Activated T-helper 1 cell treated with anti-CD3 and anti-CD28 coated beads, Interleukin-2, amount 50 U/mL, for 16 hours (primary cell): ENCODE measurements at places on chromosomes 16 and 17.

DNA sequence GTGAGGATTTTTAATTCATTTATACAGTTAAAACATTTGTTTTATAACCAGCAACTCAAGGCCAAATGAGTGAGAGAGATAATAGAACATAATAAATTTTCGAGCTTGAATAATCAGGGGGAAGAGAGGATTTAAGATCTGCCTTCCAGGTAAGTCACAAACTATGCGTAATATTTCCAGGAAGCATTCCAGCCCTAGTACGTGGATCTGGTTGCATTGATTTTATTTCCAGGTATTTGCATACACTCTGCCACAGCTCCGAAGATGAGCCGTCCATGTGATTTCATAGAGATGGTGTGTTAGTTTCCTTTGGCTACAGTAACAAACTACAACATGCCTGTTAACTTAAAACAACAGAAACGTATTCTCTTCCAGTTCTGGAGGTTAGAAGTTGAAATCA is 3.5 kb downstream of the DYNLRB2 start:
- no peak for DNase-seq

DNA sequence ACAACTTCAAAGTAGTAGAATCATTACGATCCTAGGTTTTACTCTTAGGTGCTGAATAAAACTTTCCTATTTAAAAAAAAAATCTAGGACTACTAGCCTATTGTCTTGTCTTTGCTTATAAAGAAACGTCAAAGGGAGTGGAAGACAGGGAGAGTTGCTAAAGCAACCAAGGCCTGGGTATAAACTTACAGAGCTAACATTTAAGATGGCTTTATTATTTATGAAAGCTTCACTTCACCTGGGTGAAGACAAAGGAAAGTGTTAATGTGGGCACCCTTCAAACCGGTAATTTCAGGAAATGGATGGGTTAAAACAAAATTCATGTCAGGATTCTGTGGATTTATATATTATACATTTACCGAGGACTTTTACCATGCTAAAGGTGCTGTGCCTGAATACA is 2.5 kb downstream of the DUSP14 start:
- no peak for DNase-seq

- DNase-seq = no peak
Measured at GRCh38 chr16:14063618-14064581, 7.2 kb upstream of the MRTFB start.

DNA sequence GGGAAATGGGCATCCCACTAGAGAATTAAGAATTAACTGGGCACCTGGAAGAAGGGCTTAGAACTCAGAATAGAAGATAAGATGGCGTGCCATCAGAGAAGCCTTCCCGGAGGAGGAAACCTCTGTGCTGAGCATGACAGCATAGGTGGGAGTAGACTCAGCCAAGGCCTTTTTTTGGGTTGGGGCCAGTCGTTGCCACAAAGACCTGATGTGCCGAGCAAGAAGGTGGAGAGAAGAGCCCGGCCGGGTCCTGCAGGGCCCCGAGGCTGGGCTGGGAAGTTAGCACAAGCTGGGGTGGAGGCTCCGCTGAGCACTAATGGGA is 1.1 kb upstream of the RAB11FIP4 start:
- no peak for DNase-seq

GRCh38 chr17:47684535-47685193 is 9.3 kb upstream of the TBKBP1 start:
- DNase-seq = no peak

DNA sequence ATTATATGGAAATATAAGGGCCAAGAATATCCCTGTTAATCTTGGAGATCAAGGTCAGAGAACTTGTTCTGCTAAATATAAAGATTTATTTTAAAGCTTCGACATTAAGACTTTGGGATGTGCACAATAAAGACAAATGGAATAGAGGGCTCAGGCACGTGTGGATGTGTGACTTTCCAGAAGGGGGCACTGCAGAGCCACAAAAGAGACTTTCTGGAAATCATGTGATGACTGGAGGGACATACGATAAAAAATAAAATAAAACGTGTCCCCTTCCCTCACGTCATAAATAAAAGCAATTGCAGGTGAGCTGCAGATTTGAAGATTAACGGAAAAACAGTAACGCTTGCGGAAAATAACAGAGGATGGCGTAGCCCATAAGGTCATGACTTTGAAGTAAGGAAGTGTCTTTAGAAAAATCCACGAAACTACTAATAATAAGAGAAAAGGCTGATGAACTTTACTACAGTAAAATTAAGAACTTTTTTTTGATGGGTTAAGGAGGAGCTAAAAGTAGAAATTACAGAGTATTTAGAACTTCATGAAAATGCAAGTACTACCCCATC is 9.4 kb upstream of the ENGASE start:
- peak; percentile 36 for DNase-seq

GRCh38 chr17:30222251-30222650 is 13.2 kb downstream of the SLC6A4 start:
- DNase-seq = no peak

- DNase-seq = peak; percentile 63
Measured at GRCh38 chr16:90022209-90023077, 3.2 kb upstream of the DBNDD1 start.

DNA sequence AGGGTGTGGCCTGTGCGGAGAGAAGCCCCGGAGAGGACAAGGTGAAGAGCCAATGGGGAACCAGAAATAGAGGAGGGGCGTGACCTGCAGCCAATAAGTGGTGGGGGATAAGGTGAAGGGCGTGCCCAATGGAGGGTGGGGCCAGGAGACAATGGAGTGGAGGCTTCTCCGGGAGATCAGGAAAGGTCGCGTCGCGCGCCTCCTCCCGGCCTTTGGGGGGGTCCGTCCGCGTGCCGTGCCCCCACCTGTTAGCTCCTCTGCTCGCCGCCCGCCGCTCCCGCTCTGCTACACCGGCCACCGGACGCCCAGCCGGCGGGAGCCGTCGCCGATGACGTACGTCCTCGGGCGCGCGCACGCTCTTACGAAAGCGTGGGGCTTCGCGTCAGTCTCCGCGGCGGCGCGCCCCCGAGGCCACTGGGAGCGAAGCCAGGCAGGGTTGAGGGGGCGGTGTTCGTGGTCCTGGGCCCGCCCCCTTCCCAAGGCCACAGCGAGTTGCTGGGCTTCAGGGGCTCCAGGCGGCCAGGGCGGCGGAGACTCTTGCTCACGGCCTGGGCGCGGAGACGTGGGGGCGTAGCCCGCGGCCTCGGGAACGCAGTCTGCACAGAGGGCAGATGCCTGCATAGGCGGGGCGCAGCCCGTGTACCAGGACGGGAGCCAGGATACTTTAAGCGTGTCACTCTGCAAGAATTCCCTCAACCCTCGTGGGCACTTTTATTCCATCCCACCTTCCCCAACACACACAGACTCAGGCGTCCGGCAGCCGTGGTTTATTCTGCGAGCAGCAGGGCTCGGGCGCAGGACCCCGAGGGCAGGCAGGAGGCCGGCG is at the start of gene MATCAP1:
MATCAP1 (minus strand) TSS at position 337 of the 826 bp plus-strand sequence. CDS start 3,353 bp downstream, outside the sequence.
- DNase-seq = peak; percentile 86

DNA sequence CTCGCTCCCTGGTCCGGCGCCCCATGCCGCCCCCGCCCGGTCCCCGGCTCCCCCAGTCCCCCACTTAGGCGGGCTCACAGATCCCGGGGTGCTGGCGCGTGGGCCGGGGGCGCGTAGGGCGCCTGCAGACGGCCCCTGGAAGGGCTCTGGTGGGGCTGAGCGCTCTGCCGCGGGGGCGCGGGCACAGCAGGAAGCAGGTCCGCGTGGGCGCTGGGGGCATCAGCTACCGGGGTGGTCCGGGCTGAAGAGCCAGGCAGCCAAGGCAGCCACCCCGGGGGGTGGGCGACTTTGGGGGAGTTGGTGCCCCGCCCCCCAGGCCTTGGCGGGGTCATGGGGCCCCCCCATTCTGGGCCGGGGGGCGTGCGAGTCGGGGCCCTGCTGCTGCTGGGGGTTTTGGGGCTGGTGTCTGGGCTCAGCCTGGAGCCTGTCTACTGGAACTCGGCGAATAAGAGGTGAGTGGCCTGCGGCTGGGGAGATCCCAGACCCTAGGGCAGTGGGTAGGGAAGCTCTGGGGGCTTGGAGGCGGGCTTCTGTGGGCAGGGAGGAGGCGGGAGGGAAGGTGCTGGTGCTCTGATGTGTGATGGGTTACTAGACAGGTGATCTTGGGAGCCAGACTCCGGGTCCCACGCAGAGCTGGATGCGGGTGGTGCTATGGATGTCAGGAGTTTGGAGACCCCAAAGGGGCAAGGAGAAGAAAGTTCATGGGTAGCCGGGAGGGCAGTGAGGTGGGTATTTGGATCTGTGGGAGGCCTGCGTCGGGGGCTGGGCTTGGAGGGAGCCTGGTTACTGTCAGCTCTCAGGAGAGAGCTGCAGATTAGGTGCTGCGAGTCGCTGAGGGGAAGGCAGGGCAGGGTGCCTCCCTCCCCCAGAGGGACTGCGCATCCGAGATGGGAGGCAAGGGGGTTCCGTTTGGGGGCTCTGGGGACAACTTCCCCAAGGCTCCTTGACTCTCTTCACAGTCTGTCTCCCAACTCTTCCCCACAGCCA is 560 bp downstream of the EFNB3 start:
- no peak for DNase-seq

GRCh38 chr17:42547001-42547461 is 5.7 kb upstream of the HSD17B1 start:
- DNase-seq = no peak

DNA sequence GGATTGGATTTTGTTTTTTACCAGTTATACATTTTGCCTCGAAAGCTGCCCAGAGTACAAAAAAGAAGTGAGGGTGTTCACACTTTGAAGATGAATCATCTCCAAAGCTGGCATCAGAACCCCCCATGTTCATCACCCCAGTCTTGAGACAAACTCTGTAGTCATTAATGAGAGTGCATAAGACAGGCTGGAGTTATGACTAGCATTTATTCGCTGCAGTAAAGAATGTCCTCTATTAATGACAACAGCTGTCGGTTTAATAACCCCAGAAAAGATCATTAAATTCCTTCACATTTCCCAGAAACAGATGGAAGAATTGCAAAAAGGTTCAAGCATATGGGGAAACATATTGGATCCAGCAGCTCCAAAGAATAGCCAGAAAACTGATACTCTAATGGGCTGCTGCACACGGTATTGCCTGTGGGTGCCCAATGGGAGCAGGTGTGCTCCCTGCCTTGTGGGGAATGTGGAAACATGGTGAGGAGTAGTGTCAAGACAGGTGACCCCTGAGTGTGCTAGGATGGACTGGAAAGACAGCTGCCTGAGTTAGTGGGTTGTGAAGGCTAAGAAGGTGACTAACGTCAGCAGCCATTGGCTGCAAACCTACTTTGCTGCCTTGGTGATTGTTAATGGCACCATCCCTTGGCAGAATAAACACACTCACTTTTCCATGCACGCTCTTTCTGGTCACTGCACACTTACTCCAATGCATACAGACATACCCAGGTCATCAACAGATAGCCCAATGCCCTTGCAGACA is 81.9 kb downstream of the AIPL1 start:
- no peak for DNase-seq

- no peak for DNase-seq
Measured at GRCh38 chr16:11774065-11774626, 22.9 kb downstream of the ZC3H7A start.

DNA sequence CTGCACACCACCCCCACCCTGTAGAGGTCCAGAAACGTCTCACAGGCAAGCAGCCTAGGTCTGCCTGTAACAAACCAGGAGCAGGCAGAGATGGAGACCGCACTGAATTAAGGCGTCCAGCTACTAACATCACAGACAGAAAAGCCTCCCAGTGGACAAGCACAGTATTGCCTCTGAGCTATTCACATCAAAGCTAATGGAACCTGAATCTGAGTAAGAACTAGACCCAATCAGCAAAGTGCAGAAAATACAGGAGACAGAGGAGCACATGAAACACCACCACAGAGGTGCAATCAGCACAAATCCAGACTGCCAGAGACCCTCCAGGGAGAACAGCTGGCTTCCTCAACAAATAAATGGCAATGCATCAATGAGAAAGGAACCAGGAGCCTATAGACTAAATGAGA is 22.2 kb upstream of the PEMT start:
- no peak for DNase-seq

GRCh38 chr16:80318107-80318506 is 222.7 kb upstream of the DYNLRB2 start:
- DNase-seq = no peak

DNA sequence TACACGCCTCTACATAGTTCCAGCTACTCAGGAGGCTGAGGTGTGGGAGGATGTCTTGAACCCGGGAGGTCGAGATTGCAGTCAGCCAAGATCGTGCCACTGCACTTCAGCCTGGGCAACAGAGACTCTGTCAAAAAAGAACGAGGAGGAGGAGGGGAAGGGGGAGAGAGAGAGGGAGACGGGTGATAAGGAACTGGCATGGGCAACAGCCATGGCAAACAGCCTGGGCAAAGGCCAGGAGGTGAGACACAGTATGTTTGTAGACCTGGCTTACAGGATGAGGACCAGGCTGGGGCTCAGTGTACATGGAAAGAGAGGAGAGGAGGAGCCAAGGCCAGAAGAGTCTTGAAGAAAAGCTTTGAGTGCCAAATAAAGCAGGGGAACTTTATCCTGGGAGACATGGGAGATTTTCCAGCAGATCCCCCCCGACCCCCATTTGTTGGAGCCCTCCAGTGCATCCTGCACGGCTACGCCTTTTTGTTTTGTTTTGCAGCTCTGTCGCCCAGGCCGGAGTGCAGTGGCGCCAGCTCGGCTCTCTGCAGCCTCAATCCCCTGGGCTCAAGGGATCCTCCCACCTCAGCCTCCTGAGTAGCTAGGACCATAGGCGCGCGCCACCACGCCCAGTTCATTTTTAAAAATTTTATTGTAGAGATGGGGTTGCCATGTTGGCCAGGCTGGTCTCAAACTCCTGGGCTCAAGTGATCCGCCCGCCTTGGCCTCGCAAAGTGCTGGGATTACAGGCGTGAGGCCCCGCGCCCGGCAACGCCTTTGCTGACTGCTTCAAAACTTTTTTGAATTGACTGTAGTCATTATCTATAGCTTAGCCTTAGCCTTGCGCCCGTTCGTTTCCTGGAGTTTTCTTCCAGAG is 1.3 kb upstream of the ALKBH5 start:
- DNase-seq = peak; percentile 8

GRCh38 chr17:54901230-54901822 is 674 bp downstream of the TOM1L1 start:
- no peak for DNase-seq

- no peak for DNase-seq
Measured at GRCh38 chr16:75326333-75326732, 74.9 kb upstream of the BCAR1 start.

DNA sequence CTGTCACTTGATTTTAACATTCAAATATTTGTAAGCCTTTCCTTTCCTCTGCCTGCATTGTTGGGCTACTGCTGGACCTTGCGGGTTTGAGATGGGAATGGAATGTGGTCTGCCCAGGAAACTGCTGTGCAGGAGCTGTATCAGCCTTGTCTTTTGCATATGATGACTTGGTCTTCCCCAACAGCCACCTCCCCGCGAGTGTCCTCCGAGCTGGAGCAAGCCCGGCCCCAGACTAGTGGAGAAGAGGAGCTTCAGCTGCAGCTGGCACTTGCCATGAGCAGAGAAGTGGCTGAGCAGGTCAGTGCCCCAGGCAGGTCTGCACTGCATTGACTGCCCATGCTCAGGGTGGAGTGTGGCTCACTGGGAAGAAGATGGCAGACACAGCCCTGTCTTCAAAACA is 52.8 kb downstream of the B9D1 start:
- no peak for DNase-seq
